ENCODE measurements at places on chromosomes 1 and 21.
A peak's percentile ranks its signal among the peaks of the same experiment; 100 is the strongest.

GRCh38 chr1:9197186-9198099, 37.1 kb upstream of the H6PD start:
- DNase-seq, result no peak

GRCh38 chr1:11664336-11665065, 501 bp downstream of the FBXO6 start:
- peak; percentile 37 for DNase-seq

GRCh38 chr1:236002572-236002971, 62.3 kb downstream of the NID1 start:
- DNase-seq, result no peak

GRCh38 chr21:45959182-45959581, 22.4 kb upstream of the COL6A1 start:
- no peak for DNase-seq

DNA sequence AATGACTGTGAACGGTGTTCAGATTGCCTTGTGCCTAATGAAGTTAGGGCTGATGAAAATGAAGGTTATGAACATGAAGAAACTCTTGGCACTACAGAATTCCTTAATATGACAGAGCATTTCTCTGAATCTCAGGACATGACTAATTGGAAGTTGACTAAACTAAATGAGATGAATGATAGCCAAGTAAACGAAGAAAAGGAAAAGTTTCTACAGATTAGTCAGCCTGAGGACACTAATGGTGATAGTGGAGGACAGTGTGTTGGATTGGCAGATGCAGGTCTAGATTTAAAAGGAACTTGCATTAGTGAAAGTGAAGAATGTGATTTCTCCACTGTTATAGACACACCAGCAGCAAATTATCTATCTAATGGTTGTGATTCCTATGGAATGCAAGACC, 96.6 kb downstream of the ZFYVE9 start:
- DNase-seq, result no peak

GRCh38 chr21:16108561-16109075, 378.8 kb downstream of the USP25 start:
- no peak for DNase-seq

GRCh38 chr1:159944623-159945455, 574 bp downstream of the IGSF9 start:
- DNase-seq, result no peak

DNA sequence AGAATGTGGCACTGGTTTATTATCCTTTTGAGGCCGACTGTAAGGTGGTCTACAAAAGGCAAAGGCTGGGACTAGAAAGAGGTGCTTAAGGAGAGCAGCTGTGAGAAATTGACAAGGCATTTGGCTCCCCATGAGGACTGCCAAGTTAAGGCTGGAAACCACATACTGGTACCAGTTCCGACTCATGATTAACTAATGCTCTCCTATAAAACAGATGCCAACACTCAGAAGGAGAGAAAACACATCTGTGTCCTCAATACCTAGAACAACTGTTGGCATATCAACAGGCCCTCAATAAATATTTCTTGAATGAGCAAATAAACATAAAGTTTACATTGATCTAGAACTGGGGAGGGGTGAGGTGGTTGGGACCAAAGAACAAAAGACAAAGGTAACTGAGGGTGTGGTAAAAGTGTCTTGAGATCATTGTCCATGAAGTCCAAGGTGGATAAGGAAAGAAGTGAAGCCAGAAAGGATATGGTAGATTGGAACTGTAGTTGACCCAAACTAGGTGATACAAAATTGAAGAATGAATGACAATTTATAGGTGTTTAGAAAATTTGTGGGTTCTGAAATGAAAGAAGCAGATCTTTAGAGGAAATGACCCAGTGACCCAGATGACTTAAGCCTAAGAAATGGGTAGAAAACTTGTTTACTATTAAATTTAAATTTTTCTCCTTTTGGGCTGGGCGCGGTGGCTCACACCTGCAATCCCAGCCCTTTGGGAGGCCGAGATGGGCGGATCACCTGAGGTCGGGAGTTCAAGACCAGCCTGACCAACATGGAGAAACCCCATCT, 16.9 kb upstream of the MCL1 start:
- DNase-seq, result no peak

DNA sequence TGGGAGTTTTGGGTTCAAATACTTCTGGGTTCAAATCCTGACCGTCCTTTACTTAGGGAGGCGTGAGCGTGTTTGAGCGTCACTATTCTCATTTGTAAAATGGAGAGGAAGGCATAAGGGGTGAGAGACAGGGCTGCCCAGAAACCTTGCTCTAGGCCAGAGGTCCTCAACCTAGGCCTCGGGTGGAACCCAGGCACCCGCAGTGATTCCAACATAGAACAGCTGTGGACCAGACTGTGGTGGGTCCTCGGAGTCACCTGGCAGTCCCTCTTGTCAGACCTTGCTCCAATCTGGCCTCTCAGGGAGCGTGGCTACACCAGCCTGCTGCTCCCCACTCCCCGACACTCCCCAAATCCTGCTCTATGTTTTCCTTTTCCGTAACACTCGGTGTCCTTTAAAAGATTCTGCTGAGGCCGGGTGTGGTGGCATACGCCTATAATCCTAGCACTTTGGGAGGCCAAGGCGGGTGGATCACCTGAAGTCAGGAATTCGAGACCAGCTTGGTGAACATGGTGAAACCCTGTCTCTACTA, 116.4 kb downstream of the PGBD5 start:
- DNase-seq, result no peak

GRCh38 chr1:199218065-199218464, 579.2 kb downstream of the PTPRC start:
- DNase-seq, result no peak

DNA sequence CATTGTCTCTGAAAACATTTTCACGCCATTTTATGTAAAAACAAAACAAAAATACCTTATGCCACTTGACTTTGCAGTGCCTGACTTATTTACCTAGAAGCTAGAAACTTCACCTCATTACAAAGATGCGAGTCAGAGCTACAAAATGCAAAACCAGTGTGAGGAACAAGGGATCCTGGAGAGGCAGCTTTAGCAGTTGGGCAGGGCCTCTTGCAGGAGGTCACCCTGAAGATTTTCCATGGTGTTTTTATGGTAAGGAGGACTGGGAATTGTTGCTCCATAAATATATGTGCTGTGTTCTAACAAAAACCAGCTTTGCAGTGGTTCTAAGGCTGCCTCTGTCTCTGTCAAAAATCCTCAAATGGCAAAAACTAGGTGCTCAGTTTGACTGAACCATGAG, 36.4 kb upstream of the TARBP1 start:
- DNase-seq, result no peak

DNA sequence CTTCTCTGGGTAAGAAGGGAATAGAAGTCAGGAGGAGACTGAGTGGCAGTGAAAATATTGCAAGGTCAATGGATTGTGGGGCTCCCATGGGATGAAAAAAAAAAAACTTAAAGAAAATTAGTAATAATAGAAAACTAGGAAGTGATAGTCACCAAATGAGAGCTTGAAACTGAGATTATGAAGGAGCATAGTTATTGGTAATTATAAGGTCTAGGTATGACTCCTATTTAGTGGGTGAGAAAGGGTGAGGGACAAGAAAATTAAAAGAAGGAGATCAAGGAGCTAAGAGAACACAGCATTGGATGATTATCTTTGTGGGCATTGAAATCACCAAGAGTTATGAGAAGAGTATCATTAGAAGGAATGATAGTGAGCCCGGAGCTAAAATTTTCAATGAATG, 301.4 kb downstream of the TPR start:
- DNase-seq, result no peak

- no peak for DNase-seq
These were observed 73.8 kb upstream of the MORC3 start for GRCh38 chr21:36246080-36246631.

DNA sequence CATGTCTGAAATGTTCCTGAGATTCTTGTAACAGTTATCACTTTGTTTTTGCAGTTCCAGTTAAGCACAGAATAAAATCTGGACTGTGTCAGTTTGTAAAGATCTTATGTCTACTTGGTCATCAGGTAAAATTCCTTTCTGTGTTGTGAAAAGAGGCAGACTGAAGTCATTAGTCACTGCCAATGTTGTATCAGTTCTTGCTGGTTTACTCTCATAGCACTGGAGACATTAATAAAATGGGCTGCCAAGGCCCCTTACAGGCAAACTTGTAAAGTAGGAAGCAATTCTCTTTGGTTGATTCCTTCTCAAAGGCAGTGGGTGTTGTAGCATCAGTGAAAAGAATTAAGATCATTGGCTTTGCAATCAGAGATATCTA, 61.4 kb upstream of the ST6GALNAC3 start:
- no peak for DNase-seq

- DNase-seq, result no peak
These were observed 78.4 kb upstream of the SLC45A1 start for GRCh38 chr1:8239306-8240023.
